ENCODE measurements at places on chromosomes 13 and 19.

GRCh38 chr13:47397739-47398138 lies 500.9 kb upstream of the HTR2A start:
- DNase-seq = no peak

- no peak for DNase-seq
These were observed 17.3 kb upstream of the IL17D start for GRCh38 chr13:20686167-20686566.

DNA sequence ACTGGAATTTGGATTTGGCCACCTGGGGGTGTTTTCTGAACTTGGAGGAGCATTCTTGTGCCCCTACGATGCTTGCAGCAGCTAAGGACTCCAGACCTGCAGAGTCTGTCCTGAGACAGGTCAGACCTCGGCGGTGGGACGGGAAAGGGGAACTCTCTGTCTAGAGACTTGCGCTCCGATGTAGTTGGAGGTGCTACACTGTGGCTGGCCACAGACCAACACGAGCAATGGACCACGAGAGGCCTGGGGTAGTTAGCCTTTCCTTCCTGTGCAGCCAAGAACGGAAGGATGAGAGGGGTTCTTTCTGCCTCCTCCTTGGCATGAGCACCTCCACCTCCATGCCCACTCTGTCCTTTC lies 5.9 kb upstream of the GRAMD1A start:
- DNase-seq = no peak

DNA sequence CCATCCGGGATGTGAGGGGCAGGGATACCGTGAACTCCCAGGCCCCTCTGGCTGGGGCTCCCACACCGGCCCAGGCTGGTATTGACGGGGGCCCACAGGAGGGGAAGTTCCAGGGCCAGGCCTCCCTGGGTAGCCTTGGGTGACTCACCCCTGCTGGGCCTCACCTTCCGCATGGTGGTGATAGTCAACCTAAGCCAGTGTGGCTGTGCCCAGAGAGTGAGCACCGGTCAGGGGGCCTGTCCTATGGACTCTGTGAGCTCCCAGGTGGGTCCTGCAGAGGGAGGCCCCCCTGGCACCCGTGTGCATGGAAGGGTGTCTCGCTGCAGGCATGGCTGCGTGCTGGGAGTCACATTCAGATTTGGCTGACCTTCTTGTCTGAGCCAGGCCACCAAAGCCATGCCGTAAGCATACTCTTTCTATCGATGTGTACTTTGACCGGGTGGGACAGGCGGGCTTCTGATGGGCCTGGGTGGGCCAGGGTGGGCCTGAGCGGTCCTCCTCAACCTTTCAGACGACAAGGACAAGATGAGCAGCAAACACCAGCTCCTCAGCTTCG lies 27.6 kb downstream of the DHX34 start:
- no peak for DNase-seq

- no peak for DNase-seq
These were observed 6.3 kb upstream of the NLRP2 start for GRCh38 chr19:54959840-54960239.

GRCh38 chr13:94613051-94613450 lies 11.4 kb downstream of the GPR180 start:
- no peak for DNase-seq

DNA sequence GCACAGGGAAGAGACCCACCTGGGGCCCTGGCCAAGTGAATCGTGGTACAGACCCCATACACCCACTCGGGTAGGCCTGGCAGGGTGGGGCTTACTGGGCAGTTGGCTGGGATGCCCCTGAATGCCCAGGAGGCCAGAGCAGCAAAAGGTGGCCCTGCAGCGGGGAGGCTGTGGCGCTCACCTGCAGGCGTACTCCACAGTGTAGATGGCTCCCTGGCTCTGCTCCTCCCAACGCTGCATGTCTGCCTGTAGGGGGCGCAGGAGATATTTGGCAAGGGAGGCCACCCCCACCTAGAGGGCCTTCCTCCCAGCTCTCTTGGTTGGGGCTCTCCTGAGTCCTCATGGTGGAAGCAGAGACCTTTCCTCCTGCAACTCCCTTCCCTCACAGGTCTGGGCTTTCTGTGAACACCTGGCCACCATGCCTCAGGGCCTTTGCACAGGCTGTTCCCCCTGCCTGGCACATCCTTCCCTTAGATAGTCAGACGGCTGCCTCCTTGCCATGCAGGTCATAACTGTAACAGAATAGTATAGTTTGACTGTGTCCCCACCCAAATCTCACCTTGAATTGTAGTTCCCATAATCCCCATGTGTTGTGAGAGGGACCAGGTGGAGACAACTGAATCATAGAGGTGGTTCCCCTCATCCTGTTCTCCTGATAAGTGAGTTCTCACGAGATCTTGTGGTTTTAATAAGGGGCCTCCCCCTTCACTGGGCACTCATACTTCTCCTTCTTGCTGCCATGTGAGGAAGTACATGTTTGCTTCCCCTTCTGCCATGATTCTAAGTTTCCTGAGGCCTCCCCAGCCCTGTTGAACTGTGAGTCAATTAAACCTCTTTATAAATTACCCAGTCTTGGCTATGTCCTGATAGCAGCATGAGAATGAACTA lies 5.9 kb downstream of the BORCS8 start:
- DNase-seq = no peak

- DNase-seq = no peak
These were observed 19.0 kb upstream of the ISYNA1 start for GRCh38 chr19:18456974-18457373.

DNA sequence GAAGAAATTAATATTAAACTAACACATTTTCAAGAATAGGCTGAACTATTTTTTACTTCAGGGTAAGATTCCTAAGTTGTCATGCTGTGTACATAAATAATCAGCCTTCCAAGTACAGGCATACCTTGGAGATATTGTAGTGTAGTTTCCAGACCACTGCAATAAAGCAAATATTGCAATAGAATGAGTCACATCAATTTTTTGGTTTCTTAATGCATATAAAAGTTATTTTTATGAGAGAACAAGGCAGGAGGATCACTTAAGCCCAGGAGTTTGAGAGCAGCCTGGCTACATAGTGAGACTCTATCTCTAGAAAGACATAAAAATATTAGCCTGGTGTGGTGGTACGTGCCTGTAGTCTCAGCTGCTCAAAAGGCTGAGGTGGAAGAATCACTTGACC lies 511.5 kb downstream of the UQCRFS1 start:
- DNase-seq = no peak

DNA sequence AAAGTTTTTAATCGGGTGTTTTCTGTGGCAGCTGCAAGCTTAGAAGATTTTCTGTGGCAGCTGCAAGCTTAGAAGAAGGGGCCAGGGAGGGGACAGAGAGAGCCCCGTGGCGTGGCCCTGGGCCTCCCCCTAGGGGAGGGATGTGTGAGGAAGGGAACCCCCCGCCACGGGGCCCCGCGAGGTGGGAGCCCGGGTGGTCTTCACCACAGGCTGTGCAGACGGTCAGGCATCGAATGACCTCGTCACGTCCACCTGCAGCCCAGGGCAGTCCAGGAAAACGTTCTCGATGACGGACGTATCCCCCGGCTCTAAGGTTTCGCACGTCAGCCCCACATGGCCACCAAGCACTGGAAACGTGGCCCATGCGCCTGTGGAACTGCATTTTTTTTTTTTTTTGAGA lies 8.6 kb downstream of the POLR2E start:
- DNase-seq = no peak

DNA sequence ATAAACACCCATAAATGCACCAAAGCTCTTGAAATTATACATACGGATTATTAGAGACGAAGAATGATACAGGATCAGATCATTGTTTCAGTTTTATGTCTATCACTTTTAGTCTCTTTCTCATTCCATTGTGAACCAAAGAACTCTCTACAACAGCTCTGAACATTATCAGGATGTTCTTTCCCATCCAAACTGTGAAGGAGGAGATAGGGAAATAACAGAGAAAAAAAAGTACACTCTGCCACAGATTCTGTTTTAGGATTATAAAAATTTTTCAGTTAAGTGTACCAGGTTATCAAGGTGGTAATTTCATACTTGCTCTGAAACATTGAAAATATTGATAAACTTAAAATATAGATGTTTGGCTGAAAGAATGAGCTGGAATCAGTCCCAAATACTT lies 270.9 kb downstream of the MZT1 start:
- DNase-seq = no peak

- DNase-seq = no peak
These were observed 39.1 kb upstream of the MTIF3 start for GRCh38 chr13:27489456-27489855.

DNA sequence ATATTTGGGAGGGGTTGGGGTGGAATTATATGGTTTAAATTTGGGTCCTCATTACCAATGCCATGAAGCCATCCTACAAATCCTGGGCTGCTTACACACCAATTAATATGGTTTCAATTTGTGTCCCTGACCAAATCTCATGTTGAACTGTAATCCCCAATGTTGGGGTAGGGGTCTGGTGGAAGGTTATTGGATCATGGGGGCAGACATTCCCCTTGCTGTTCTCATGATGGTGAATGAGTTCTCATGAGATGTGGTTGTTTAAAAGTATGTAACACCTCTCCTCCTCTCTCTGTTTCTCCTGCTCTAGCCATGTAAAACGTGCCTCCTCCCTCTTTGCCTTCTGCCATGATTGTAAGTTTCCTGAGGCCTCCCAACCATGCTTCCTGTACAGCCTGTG lies 46.6 kb upstream of the FAM124A start:
- no peak for DNase-seq

GRCh38 chr13:72457151-72457550 lies 270.3 kb downstream of the MZT1 start:
- DNase-seq = no peak

DNA sequence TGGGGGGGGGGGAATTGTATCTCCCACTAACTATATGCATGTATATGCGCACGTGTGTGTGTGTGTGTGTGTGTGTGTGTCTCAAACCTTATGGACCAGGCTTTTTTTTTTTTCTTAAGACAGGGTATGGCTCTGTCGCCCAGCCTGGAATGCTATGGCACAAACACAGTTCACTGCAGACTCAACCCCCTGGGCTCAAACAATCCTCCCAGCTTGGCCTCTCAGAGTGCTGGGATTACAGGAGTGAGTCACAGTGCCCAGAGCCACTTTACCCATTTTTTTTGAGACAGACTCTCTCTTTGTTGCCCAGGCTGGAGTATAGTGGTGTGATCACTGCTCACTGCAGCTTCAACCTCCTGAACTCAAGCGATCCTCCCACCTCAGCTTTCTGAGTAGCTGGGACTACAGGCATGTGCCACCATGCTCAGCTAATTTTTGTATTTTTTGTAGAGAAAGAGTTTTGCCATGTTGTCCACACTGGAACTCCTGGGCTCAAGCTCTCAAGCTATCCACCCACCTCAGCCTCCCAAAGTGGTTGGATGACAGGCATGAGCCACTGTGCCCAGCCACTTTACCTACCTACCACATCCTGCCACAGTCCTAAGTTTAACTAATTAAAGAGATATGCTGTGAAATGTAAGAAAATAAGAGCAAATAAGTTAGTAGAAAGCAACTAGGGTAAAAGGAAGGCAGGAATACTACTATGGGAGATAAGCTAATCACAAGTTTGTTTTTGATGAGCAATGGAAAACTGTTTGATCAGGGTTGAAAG lies 2.4 kb downstream of the ZMYM5 start:
- DNase-seq = no peak

GRCh38 chr13:102657630-102658029 lies 37.2 kb downstream of the METTL21C start:
- no peak for DNase-seq

Data from esophagus squamous epithelium (tissue), 5 donors.